ENCODE measurements at places on chromosomes 12 and 14.

DNA sequence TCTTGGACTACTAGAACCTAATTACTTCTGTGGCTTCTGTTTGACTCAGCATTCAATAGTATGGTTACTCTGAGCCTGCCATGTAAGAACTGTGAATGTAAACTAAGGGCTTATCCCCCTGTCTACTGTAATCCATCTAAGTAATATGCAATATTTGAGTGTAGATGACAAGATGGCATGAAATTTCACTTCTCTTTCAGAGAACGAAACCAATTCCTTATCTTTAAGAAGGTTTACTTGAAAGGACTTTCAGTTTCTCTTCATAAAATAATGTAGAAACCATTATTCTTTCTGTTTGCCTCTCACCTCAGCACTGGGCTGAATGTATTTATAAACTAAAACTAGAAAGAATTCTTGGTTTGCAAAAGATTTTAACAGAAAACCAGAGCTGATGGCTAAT, 60.4 kb upstream of the ARID2 start:
- no peak for DNase-seq

DNA sequence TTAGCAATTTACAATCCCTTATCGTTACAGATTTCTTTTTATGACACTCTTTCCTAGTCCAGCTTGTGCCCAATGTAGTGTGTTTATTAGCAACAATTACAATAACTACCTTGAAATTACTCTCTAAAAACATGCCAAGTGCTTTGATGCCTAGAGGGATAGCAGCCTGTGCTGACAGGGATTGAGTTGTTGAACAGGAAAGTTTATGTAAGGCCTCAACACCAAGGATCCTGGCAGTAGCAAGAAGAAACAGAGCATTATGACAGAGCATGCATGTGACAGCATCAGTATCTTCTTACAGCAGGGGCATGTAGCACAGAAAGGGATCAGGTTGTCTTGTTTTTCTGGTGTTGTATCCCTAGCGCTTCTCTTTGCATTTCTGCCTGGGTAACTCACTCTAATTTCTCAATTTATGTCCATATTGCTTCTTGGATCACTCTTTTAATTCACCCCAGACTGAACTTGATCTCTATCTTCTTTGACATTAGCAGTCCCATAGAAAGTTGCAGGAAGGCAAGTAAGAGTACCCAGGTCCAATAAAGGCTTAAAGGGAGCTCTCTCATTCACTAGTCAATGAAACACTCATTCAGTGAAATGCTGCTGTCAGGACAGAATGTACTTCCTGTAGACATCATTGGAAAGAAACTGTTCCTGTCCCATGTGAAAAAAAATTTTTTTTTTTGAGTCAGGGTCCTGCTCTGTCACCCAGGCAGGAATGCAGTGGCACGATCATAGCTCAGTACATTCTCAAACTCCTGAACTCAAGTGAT, 220.0 kb upstream of the GRIP1 start:
- no peak for DNase-seq

DNA sequence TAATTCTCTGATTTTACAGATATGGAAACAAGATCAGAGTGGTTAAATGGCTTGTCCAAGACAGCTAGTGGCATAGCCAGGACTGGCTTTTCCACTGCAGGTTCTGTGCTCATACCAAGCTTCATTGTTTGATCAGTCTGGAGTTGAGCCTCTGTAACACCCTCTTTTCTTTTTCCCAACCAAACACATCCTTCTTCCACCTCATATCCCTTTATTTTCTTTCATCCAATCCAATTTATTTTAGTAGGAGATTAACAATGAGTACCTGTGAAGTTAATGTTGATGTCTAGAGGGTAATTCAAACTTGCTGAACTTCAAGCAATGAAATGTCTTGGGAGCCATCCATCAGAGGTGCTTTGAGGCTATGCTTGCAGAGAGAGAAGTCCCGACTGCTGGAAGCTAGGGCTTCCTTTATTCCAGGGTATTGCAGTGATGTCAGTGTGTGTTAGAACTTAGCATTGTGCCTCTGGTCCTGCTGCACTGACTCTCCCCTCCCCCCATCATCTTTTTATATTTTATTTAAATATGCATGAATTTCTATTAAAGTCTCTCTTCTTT, 452.1 kb upstream of the PDE3A start:
- DNase-seq, result no peak

GRCh38 chr14:76687611-76688382, 73.5 kb upstream of the VASH1 start:
- DNase-seq, result no peak

GRCh38 chr12:19003987-19004619, 125.4 kb upstream of the PLEKHA5 start:
- no peak for DNase-seq
